ENCODE measurements at places on chromosomes 7 and 10.

DNA sequence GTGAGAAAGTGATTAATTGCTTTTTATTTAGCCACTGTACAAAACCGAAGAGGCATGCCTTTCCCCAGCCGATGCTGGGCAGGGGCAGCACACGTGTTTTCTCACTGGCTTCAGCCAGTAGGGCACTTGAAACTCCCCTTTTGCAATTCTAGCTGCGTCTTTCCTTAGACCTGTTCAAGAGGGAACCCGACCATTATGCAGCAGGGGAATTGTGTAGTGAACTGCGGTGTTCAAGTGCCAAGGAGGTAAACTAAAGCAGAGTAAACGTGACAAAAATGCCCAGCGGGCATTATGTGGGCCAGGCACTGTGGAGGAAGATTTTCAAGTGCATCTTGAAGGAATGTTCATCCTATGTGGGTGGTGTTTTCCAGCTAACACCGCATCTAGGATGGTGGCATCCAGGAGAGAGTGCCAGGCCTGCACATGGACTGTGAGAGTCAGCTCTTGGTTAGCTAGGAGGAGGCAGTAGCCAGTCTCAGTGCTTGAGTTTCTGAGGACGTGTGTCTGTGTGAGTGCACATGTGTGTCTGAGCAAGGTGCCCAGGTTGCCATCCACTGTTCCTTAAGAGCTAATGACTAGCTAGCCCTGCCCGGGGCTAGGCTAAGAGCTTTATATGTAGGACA is 3.3 kb downstream of the WIPF3 start:
- no peak for DNase-seq

DNA sequence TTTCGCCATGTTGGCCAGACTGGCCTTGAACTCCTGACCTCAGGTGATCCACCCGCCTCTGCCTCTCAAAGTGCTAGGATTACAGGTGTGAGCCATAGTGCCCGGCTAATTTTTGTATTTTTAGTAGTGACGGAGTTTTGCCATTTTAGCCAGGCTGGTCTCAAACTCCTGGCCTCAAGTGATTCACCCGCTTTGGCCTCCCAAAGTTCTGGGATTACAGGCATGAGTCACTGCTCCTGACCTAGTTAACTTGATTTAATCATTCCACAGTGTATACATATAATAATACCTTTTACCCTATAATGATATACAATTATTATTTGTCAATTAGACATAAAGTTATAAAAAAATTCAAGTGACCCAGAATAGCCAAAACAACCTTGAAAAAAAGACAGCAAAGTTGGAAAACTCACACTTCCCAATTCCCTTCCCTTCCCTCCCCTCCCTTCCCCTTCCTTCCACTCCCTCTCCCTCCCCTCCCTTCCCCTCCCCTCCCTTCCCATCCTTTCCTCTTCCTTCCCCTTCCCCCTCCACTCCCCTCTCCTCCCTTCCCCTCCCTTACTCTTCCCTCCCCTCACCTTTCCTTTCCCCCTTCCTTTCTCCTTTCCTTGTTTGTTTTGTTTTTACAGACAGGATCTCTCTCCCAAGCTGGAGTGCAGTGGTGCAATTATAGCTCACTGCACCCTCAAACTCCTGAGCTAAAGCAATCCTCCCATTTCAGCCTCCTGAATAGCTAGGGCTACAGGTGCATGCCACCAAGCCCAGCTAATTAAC is 14.8 kb upstream of the ZMIZ2 start:
- DNase-seq = no peak

- no peak for DNase-seq
Measured at GRCh38 chr7:70432567-70433001, 699.4 kb upstream of the GALNT17 start.

DNA sequence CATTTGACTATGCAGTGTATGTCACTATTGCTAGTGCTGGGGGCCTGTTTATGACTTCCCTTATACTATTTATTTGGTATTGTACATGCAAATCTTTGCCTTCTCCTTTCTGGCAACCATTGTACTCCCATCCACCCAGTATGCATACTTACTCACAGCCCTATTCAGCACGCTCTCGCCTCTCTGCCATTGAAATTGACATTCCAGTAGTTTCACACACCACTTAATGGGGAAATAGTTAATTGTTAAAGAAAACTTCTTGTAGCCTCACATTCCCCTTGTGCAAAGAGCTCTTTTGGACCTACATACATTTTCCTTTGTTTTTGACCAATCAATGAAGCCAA is 9.9 kb downstream of the CLDN12 start:
- no peak for DNase-seq

GRCh38 chr7:12403287-12404181 is at the start of gene VWDE:
VWDE (minus strand) TSS chr7:12403865; CDS start chr7:12403716, 149 bp downstream.
- peak; percentile 95 for DNase-seq

- no peak for DNase-seq
Measured at GRCh38 chr7:75793676-75794075, 19.9 kb downstream of the CCL24 start.

- peak; percentile 19 for DNase-seq
Measured at GRCh38 chr10:56583316-56583715, 222.3 kb upstream of the ZWINT start.

DNA sequence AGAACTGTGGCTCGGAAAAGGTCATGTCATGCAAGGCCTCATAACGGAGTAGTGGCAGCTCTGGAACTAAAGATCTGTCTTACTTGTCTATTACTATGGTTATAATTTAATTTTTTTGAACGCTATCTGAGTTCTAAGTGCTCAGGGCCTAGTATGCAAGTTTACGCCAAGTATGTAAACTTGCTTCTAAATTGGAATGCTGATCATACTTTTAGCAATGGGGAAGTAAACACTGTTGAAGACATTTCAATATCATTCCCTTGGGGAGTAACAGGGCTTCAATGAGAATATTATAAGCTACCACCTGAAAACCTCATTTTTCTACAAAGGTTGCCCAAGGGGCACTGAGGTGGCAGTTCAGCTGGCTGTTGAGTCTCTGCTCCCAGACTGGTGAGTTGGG is 69.5 kb upstream of the NFKB2 start:
- no peak for DNase-seq

- no peak for DNase-seq
Measured at GRCh38 chr7:18890134-18890533, 227.3 kb downstream of the TWIST1 start.

DNA sequence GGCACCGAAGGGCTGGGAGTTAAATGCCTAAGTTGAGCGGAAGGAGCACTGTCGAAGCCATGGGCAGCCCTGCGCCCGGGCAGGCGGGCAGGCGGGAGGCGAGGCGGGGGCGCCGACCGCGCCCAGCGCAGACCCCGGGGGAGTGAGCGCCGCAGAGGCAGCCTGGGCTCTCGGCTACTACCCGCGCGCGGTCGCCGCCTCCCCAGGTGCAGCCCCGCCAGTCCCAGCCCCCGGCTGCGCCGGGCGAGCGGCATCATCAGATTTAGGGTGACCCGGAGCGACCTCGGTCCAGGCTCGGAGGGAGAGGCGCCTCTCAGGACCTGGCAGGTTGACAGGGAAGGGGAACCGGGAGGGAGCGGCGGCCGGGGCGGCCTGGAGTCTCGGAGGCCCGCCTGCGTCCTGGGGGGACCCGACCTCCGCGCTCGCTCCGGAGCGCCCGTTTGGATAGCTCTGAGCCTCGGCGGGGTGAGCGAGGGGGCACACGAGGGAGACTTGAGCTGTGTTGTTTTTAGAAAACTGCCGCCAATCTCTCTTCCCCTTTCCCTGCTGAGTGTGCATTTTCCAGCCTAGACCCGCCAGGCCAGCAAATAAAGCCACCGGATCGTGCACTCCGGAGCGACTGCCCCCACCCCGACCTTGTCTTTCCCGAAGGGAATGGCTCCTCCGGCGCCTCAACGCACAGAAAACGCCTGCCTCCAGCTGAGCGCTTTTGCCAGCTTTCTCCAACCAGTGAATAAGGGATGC is 2.3 kb upstream of the NRP1 start:
- peak; percentile 20 for DNase-seq

- DNase-seq = no peak
Measured at GRCh38 chr10:75648854-75649253, 217.4 kb downstream of the LRMDA start.

- DNase-seq = no peak
Measured at GRCh38 chr10:63313066-63313717, 152.6 kb downstream of the JMJD1C start.

- DNase-seq = no peak
Measured at GRCh38 chr10:17075533-17076359, 53.9 kb downstream of the CUBN start.

DNA sequence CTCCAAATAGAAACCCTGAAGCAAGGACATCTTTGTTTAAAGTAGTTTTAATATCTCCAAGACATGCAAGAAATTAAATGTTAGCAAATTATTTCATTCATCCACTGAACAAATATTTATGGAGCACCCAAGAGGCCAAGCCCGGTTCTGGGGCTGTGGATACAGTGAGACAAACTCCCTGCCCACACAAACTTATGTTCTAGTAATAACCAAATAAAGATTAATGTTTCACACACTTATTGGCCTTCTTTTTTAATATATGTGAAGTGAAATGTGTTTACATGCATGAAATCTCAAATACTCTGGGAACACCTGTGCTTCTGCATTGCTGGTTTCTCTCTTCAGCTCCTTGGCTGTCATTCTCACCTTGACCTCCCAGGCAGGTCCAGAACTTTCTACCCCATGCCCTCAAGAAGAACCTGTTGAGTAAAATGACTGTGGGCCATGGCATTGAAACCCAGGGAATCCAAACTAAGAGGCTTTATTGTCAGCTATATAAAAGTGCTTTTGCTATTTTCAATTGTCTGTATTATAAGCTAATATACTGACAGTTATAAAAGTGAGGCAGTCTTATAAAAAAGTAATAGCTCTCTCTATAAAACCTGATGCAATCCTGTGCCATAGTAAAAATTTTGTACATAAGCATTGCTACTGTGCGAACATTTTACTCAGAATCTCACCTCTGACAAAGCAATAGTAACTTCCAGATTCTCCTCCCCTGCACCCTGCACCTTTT is 43.7 kb downstream of the SVIL start:
- no peak for DNase-seq

DNA sequence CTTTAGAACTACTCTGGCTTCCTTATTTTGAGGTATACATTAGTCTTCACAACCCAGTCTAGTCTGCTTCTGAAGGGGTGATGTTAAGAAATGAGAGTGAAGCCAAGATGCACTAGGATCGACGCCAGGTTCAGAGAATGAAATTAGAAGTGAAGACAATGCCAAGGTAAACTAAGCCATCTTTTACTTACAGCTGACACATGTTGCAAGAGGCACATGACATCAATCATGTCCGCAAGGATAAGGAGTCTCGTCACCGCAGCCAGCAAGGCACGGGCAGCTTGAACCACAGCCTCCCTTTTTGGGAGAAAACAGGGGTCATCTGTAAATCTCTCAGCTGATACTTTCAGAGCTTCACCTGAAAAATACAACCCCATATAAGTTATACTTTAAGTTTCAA is 156.7 kb downstream of the CTNNA3 start:
- no peak for DNase-seq

DNA sequence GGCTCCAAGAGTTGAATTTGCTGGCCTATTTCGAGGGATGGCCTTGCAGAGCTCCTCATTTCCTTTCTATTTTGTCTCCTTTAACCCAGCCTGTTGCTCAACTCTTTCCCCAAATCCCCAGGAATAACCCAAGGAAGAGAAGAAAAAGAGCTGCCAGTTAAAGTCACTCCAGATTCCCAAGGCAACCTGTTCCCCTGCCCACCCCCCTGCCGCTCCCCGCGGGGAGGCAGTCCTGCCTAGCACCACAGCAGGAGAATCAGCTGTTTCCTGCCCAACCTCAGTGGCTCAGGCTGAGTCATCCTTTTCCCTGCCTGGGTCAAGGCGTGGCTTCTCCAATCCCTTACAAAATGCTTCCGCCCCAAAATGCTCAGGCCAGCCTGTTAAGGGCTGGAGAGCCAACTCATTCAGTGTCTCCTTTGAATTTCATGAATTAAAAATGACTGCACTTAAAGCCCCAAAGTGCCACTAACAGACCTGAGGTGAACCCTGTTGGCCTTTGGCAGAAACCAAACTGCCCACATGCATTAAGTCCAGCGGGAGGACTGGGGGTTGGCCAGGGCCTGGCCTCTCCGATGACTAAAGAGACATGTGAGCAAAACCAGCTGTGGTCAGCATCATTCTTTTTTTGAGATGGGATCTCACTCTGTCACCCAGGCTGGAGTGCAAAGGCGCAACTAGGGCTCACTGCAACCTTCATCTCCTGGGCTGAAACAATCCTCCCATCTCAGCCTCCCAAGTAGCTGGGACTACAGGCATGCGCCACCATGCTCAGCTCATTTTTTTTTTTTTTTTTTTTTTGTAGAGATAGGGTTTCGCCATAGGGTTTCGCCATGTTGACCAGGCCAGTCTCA is 83.2 kb upstream of the KIF5B start:
- no peak for DNase-seq

GRCh38 chr7:25669961-25670841 is 441.9 kb upstream of the NPVF start:
- DNase-seq = no peak

GRCh38 chr10:21572578-21572977 is 38.5 kb downstream of the MLLT10 start:
- DNase-seq = no peak

DNA sequence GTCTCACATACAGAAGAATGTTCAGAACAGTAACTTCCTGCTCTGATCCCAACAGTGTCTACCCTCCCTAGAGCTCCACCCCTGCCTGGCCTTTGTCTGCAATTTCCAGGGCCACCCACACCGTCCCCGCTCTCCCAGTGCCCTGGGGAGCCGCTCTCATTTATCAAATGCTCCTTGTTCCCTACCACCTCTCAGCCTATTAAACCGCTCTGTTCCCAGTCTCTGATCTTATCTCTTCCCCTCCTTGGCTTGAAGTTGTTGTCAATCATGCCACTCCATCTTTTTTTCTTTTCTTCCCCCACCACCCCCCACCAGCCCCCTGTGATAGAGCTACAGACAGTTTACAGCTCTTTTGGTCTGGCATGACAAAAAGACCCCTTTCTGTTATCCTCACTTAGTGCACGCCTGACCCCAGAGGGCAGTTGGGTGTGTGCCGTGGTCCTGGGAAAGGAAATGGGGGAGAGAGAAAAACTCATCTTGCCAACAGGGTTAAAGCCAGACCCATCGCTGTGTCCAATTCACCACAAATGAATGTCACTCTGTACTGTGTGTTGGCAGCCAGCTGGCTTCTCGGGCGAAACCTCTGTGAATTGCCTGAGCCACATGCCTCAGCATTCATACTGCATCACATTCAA is 28.8 kb upstream of the HECTD2 start:
- peak; percentile 87 for DNase-seq

- DNase-seq = peak; percentile 14
Measured at GRCh38 chr7:80499350-80499953, 12.4 kb downstream of the GNAT3 start.

- DNase-seq = no peak
Measured at GRCh38 chr7:80968606-80969005, 49.8 kb upstream of the SEMA3C start.
